ENCODE measurements at places on chromosomes 4 and X.

DNA sequence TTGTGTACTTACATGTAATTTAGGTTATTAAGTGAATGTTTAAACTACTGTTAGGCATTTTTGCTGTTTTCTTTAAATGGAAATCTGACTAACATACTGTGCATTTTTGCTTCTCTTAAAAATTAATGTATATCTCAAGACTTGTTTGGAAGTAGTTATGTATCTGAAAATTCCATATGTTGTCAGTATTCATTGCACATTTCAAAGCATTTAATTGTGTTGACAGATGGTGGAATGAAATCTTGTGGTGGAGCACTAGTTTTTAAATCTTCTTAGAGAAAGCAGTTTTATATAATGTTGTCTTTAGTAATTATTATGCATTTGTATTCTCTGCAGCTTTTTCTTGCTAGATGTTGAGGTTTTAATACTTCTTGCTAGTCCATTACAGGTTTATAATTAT lies 71.5 kb upstream of the MSANTD1 start:
- no peak for DNase-seq

DNA sequence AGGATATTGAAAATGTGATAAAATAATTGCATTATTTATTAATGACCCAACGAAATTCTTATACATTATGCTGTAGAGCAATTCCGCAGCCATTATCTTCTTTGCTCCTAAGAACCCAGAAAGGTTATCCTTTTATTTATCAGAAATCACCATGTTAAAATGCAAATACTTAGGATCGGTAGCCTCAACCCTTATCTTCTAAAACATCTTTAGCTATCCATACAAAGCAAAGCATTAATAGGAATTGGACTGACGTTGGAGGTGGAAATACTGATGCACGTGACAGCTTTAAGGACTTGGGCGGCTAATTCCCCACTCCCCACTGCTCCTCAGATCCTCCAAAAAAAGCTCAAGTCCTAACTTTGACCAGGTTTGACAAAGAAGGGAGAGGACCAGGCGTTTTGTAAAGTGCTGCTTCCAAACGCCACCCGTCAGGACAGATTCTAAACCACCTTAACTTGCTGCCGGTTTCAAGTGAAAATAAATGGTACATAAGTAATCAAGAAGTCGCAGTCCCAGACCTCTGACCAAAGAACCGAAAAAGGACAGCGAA lies 539 bp upstream of the SPCS3 start:
- no peak for DNase-seq

DNA sequence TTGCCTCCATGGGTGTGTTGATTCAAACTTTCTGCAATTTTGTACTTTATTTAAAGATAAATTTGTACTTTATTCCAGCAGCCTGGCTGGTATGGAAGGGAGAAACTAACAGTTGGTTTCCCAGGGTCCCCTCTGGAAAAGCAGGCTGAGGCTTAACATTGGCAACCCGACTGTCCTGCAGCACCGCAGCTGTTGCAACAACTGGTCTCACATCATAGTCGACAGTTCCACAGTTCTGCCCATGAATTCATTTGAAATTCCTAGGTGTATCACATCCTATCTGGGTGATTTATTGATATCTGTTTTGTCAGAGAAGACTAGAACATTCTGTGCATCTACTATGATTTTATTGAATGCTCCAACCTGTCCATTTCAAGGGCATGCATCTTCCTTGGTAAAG lies 98.8 kb upstream of the GATB start:
- no peak for DNase-seq

DNA sequence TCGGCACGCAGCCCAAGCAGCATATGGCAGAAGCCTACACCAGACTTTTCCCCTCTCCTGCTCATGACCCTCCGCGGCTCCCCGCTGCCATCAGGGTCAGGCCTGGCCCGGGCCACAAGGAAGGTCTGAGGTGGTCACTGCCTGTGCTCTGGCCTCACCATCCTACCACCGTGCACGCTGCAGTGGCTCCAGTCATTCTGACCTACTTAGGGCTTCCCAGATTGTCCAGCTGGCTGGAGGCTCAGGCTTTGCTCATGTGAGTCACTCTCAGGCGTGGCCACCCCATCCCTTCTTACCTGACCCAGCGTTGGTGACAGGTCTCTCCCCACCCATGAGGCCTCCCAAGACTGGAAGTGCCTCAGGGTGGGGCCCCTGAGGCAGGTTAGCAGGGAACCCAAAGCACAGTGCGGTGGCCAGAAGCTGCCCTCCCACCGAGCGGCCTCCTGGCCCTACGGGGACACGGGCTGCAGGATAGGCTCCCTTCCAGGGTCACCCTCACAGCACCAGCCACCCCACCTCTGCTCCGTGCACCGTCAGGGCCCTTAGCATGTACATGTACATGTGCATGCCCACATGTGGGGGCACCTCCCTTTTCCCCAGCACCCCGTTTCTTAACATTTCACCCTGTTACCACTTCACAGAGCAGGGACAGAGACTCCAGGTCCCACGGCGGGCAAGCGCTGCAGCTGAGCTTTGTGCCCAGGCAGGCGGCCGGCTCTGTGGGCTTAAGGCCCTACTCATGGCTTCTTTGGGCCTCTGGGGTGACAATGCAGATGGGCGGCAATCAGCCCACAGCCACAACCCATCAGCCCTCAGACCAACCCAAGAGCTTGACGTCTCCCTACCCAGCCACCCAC lies 2.2 kb downstream of the TREX2 start:
- no peak for DNase-seq

GRCh38 chr4:96102541-96103026 lies 262.7 kb downstream of the PDHA2 start:
- no peak for DNase-seq

- no peak for DNase-seq
These were observed 7.1 kb downstream of the SLC49A3 start for GRCh38 chr4:681736-682451.

- no peak for DNase-seq
These were observed 951.2 kb upstream of the DIAPH2 start for GRCh38 chrX:95733426-95733825.

GRCh38 chrX:141936080-141936479 lies 32.4 kb downstream of the MAGEC1 start:
- DNase-seq: no peak

DNA sequence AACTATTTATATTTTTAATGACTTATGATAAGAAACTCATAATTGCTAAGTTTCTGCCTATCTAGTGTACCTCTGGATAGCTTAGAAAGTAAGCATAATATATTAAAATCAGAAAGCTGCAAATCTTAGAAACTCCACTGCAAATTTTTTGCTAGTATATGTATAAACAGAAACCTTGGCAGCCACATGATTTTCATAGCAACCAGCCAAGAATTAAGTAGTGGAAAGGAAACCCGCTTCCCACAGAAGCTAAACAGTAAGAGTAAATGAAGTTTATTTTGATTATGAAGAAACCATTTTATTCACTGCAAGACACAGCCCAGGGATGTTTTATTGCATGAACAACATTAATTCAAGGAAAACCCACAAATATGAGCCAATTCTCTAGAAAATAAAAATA lies 872.5 kb upstream of the ADGRL3 start:
- DNase-seq: no peak

DNA sequence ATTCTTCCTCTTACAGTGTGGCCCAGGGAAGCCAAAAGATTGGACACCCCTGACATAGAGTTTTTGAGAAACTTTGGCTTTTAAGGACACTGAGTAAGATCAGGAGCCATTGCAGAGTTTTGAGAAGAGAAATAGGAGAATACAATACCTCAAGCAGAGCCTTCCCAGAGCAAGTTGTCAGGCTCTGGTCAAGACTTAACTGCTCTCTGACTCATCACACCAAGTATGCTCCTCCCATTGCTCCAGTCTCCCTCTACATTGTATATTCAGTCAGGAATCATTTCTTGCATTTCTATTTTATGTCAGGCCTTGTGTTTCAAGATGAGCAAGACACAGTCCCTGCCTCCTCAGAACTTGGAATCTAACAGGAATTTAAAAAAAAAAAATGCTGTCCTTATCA lies 176.4 kb upstream of the FMR1 start:
- DNase-seq: no peak

- no peak for DNase-seq
These were observed 765.7 kb upstream of the FTHL17 start for GRCh38 chrX:31837445-31838049.

GRCh38 chr4:150215601-150216000 lies 137.4 kb downstream of the DCLK2 start:
- no peak for DNase-seq

Data from stimulated activated CD4-positive, alpha-beta T cell treated with anti-CD3 and anti-CD28 coated beads, TNF-alpha, amount 100 ng/mL, for 4 hours (primary cell).